Stimulated activated CD4-positive, alpha-beta T cell treated with anti-CD3 and anti-CD28 coated beads, Interleukin-15, amount 100 ng/mL, for 1 hour (primary cell): ENCODE measurements at places on chromosomes 16 and 17.

DNA sequence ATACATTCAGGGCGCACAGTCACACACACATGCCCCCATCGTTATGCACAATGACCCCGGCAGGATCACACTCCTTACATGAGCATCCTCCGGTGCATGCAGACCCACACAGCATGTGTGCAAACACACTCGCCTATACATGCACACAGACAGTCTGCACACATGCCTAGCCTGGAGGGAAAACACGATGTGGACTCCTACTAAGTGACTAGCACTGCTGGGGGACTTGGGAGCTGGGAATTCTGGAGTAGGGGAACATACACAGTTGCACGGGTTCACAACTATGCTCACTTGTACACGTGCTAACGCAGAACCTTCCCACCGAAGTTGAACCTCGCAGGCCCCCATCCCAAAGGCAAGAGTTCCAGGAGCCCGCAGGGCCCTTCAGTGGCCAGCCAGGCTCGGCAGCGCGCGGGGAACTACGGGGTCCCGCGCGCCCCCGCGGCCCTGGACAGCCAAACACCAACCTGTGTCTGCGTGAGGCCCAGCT lies 2.0 kb downstream of the DLX3 start:
- no peak for DNase-seq

GRCh38 chr17:69812240-69812837 lies 262.7 kb upstream of the KCNJ16 start:
- DNase-seq = no peak

- no peak for DNase-seq
These were observed 9.9 kb downstream of the XYLT2 start for GRCh38 chr17:50355701-50356341.

DNA sequence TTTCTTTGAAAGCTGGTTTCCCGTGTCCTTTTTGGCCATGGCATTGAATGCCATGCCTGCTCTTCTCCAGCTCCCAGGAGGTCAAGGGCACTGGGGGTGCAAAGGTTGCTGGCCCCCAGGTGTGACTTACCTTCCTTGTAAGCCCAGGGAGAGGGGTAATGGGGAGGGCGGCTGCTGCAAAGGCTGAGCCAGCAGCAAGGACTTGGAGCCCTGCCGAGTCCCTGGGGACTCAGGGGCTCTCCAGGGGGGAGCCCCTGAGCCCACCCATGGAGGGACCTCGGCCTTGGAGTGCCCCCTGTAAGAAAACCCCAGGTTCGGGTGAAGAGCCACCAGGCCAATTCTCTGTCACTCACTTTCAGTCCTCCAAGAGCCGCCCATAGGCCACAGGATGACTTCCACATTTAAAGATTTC lies 5.9 kb upstream of the CCL22 start:
- DNase-seq = no peak

DNA sequence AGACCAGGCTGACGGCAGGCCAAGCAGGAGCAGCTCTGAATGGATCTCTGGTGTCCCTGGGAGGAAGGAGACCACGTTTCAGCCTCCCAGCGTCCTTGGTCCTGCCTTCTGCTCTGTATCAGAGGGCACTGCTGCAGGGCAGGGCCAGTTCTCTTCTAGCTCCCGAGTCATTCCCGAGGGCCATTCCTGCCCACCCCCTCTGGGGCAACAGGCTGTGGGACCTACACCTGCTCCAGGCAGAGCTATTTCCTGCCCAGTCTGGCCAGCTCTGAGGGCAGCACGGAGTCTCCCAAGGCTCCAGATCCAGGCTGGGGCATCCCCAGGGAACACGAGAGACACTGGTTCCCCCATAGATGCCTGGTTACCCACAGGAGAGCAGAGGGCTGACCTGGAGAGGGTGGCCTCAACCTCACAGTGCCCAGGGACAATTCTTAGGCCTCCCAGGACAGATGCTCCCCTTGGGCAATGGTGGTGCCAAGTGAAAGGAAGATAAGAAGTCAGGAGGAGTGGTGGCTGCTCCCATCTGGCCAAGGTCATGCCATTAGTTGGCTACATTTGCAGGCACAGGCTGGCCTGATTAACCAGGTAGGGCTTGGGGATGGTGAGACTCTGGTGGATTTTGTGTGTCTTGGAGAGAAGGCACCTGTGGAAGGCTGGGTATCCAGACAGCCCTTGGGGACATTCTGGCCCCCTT lies 2.0 kb downstream of the WFIKKN2 start:
- no peak for DNase-seq

- no peak for DNase-seq
These were observed 113.1 kb downstream of the SNX29 start for GRCh38 chr16:12089492-12090150.

DNA sequence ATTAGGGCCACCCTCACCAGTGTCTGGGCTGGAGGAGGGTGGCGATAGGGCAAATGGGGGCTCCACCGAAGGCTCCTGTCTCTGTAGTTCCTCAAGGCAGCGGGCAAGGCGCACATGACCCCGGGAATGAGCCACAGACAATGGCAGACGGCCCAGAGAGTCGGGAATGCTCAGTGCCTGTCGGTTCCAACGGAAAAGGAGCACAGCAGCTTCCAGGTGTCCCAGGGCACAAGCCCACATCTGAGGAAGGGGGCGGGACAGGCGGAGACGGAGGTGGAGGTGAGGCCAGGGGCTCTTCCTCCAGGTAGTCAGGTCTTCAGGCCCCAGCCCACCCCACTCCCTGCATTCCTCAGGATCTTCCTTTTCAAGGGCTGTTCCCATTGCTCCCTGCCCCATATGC lies 5.1 kb upstream of the SPAG7 start:
- no peak for DNase-seq

DNA sequence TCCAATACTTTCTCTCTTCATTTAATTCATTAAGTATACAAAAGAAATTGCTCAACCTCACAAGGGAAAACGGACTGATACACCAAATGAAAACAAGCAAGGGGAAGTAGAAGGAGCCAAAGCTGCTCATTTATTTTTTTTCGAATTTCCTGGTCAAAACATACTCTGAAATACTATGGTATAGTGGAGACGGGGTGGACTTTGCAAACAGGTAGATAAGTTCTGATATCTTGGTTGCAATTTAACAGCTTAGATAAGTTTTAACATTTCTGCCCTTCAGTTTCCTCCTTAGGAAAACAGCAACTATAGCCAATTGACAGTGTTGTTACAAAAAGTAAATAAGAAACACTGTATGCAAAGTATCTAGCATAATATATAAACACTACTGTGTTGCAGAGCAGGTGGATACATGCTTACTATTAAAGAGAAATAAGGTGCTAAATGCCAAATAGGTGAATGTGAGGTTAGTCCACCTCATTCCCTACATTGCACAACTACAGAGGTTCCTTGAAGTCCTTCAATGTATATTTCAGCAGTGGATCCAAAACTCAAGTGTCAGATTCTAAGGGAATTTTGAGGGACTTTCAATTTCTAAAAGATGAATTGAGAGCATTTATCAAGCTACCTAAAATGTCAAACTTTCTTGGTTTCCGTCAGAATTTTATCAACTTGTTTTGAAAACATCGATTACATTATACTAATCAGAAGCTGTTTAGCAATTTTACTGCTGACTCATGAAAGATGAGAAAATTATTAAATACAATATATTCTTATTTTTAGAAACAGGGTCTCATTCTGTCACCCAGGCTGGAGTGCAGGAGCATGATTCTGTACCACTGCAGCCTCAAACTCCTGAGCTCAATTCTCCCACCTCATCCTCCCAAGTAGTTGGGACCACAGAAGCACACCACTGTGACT lies 11.0 kb downstream of the CCDC47 start:
- DNase-seq = no peak

- no peak for DNase-seq
These were observed 102.8 kb downstream of the XYLT1 start for GRCh38 chr16:17367923-17368322.

GRCh38 chr16:71472051-71472450 lies 10.0 kb upstream of the ZNF23 start:
- no peak for DNase-seq

- DNase-seq = no peak
These were observed 29.4 kb downstream of the TOM1L2 start for GRCh38 chr17:17942846-17943245.

DNA sequence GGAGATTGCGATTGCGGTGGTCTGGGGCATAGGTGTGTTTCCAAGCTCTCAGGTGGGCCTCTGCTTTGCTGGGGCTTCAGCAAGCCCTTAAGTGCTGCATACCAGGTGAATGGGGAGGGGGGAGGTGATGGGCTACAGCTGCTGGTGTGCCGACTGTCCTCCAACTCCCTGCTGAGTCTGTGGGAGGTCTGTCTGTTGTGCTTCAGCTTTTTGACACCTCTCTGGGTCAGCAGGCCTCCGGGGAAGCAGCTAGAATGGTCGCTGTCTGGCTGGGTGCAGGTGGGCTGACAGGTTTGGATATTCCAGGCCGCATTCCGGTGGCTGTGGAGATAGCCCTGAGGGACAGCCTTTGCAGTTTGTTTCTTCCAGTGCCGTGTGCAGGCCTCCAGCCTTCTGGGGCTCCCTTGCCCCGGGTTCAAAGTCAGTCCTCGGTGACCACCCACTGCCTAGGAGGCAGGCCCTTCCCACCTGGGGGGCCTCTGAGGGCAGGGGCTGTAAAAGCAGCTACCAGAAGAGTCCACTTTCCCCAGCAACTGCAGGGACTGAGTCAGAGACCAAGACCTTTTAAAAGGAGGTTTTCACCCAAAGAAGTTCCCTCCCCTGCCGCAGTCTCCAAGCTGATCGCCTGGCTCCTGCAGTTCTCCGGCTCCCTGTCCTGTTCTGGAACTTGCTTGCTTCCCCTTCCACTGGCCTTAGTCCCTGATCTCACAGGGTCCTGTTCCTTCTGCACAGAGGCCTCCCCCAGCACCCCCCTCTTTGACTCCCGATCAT lies 2.0 kb upstream of the TTYH2 start:
- DNase-seq = no peak

DNA sequence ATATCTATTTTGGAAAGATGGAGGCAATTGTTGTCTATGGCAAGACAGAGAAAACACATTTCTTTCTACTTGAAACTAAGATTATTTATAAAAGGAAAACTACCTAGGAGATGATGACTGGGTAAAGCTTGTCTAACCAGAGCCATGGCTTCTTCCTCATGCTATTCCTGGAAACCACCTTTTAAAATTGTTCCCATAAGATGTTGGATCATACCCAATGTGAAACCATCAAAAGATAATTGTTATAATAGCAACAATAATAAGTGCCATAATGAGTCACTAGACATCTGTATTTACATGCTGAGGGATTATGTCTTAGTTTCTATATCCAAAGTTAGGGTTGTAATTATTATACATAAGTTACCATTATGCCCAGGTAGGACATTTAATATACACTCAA lies 428.4 kb downstream of the KCNJ2 start:
- no peak for DNase-seq

- DNase-seq = no peak
These were observed 12.0 kb downstream of the LITAFD start for GRCh38 chr16:8893976-8894690.

GRCh38 chr16:27245276-27246172 lies 23.0 kb downstream of the NSMCE1 start:
- no peak for DNase-seq

DNA sequence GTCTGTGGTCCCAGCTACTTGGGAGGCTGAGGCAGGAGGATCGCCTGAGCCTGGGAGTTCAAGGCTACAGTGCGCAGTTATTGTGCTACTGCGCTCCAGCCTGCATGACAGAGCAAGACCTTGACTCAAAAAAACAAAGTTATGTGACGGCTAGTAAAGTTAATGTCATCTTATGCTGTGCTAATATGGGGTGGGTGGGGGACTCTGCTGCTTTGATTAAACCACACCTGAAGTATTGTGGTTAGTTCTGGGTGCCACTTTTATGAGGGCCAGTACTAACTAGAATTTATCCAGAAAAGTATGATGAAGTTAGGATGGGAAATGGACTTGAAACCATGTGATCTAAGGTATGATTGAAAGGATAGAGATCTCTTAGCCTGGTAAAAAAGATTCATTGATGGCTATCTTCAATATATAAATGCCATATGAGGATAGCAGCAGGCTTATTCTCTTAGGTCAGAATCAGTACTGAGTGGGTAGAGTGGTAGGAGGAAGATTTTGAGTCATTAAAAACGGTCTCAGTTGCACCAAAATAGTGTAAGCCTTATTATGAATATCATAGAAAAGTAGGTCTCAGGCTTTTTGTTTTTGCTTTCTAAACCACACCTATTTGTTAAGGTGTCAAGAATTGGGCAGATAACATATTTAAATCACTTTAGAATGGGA lies 5.6 kb downstream of the WSB1 start:
- DNase-seq = no peak

DNA sequence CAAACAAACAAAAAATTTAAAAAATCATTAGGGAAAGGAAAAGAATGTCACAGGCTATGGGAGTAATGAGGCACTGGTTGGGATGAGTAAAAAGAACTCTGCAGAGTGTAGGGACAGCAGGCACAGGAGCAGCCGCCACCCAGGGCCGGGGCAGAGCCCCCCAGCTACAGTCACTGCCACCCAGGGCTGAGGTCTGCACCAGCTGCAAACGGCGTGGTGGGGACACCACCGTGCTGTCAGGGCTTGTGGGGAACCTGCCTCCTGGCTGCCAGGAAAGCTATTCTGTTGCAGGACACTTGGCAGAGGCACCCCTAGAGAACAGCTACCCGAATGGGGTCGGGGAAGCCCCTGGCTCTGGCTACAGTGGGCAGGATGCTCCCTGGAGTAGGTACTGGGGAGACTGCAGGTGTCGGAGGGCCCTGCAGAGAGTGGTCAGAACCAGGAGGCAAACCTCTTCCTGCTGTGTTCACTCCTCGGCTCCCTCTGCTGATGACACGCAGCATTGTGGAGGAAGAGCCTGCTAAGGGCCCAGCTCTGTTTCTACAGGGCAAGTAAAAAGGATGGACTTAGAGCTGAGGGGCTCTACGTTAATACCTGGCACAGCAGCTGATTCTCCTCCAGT lies 32.3 kb upstream of the CAPN15 start:
- DNase-seq = no peak

DNA sequence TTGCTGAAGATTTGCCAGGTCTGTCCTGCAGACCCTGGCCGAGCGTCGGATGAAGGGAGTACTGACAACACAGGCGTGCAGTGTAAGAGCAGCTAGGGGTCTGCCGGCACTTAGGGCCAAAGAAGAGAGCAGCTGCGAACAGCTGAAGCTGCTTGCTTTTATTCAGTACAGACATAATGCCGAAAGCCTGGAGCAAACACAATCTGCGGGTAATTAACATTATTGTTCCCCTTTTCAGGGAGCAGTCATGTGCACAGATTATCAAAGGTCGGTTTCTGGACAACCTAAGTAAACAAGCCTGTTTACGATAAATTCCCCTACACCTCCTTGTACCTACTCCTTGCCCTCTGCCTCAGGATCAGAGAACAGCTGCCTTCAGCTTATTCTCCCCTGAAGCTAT lies 12.0 kb upstream of the KRT23 start:
- DNase-seq = no peak

DNA sequence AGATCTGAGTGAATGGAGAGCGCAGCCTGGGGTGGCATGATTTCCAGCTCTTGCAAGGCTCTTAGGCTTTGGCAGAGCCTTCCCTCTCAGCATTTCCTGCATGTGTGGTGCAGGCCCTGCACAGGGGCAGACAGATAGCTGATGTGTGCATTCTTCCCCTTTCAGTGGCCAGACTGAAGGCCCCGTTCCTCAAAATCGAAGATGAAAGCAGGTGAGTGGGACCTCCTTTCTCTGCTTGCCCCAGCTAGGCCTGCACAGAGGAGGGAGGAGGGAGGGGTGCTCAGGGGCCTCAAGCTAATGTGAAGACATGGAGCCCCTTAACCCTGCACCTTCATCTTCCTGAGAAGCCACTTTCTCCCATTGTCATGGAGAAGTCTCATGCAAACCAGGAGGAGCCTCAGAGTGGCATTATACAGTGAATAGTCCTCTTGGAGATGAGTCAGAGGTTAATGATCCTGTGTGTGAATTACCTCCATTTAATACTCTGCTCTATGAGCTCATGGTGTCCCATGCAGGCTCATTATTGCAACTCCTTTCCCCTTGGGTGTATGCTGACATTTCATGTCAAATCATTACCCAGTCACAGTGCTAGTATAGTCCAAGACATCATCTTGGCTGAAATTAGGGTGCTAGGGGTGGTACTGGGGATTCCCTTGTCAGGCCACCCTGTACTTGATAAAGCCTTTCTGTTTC lies 20.4 kb upstream of the ADAM11 start:
- no peak for DNase-seq
